ENCODE measurements at places on chromosomes 4 and X.

DNA sequence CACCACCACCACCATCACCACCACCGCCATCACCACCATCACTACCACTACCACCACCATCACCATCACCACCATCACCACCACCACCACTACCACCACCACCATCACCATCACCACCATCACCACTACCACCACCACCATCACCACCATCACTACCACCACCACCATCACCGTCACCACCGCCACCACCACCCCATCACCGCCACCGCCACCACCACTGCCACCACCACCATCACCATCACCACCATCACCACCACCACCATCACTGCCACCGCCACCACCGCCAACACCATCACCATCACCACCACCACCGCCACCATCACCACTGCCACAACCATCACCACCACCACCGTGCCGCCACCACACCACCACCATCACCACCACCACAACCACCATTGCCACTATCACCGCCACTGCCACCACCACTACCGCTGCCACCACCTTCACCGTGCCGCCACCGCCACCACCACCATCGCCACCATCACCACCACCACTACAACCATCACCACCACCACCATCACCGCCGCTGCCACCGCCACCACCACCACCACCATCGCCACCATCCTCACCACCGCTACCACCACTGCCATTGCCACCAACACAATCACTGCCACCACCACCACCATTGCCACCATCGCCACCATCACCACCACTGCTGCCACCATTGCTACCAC lies 1511.3 kb upstream of the AGA start:
- no peak for DNase-seq

DNA sequence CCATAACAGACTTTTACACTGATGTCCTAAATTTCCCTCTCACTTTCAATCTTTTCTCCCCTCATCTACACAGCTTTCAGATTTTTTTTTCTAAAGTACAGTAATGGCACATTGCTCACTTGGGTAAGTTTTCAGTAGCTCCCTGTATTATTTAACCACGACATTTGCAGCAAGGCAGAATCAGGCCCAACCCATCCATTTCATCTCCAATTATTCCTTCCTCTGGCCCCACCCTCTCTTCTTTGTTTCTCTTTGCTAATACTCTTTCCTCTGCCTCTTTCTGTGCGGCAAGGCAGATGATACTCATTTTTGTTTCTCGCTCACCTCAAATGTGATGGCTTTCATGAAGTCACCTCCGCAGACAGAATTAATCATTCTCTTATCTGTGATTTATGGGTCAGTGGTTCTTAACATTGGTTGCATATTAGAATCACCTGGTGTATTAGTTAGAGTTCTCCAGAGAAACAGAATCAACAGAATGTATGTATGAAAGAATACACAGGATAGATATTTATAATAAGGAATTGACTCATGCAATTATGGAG lies 43.4 kb upstream of the GATB start:
- no peak for DNase-seq

- peak; percentile 23 for DNase-seq
Measured at GRCh38 chrX:11261260-11261659, 32.0 kb upstream of the AMELX start.

DNA sequence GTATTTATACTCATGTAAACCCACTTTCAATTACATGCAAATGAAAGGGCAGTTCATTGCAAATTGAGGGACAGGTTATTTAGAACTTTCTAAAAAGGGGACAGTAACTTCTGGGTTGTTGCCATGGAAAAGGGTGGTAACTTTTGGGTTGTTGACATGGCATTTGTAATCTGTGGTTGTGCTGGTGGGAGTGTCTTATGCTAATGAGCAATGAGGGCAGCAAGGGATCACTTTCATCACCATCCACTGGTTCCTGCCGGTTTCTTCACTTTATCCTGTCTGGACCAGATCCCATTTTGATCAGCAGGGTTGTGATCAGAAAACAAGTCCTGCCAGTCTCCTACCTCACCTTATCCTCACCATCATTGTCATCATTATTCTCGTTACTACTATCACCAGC lies 32.0 kb downstream of the EVC start:
- no peak for DNase-seq

DNA sequence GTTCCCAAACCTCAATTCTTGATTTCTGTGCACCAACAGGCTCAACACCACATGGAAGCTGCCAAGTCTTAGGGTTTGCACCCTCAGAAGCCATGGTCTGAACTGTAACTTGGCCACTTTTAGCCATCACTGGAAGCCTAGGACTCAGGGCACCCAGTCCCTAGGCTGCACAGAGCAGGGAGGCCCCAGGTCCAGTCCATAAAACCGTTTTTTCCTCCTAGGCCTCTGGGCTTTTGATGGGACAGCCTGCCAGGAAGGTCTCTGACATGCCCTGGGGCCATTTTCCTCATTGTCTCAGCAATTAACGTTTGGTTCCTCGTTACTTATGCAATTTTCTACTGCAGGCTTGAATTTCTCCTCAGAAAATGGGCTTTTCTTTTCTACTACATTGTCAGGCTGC lies 1259.6 kb downstream of the RAPGEF2 start:
- no peak for DNase-seq

DNA sequence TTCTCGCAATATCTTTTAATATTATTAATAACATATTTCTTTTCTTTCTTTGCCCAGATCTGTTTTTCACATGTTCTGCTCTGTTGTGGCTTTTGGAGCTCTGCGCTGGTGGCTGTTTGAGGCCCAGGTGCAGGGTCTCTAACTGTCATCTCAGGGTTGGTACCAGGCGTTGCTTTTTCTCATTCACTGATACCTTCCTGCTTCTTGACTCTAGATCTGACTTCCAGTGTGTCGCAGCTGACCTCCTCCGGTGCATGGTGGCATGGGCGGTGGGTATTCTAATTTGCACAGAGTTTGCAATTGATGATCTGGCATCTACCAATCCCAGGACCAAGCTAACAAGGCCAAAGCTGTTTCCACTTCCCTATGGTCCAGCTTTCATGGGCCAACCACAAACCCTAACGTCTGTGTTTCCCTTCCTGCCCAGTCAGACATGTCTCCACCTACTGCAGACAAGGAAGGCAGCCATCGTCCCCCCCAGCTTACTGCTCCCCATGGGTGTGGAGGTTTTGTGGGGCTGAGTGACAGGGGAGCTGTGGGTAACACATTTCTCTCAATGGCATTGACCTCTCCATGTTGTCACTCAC lies 25.2 kb downstream of the LETM1 start:
- no peak for DNase-seq

- DNase-seq = no peak
Measured at GRCh38 chr4:72744103-72744725, 175.2 kb upstream of the ADAMTS3 start.

- peak; percentile 12 for DNase-seq
Measured at GRCh38 chr4:22573198-22573597, 57.3 kb upstream of the ADGRA3 start.
